ENCODE measurements at places on chromosomes 16 and 17.

DNA sequence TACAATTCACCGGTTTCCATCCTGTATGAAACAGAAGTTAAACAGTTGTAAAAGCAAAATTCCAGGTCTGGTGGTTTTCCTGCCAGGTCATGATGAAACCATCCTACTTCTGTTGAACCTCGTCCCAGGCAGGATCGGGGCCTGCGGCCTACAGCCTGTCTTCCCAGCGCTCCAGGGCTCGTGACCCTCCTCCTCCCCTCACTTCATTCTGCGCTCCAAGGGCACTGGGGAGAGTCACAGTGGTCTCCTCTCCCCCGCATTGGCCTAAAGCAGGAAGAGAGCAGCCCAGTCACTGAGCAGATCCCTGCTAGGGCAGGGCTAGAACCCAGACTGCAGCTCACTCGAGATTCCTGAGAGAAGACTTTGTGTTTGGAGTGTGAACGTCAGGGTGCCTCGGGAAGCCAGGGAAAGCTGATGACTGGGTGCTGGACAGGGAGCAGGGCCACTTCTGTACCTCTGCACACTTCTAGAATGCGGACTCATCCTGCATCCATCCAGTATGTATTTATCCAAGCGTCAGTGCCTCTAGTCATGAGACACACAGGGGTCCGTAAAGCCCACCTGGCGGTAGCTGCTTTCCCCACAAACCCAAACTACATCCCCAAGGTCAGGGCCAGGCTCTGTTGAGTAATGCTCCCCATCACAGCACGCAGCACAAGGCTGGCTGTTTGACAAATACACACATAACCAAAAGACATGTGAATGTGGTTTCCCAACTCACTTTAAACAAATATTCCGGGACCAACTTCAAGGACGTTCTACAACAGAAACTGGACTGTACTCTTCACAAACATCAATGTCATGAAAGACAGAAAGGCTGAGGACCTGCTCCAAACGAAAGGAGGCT, 1.7 kb upstream of the ITGAE start:
- DNase-seq: no peak

GRCh38 chr17:61335105-61335844, 64.4 kb upstream of the TBX2 start:
- DNase-seq: no peak

GRCh38 chr17:8222380-8222629, 11.9 kb upstream of the AURKB start:
- no peak for DNase-seq

DNA sequence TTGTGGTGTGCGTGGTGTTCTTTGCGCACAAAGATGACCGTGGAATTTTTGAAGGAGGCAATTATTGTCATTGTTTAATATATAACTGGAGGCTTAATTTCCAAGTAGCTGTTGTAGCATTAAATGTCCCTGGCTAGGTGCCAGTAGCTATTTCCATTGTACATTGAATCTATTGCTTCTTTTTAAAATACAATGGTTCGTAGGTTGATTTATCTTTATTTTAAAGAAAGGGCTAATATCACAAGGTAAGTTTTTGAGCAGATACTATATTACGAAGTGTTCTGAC, 127.1 kb downstream of the RPTOR start:
- DNase-seq: no peak
